ENCODE measurements at places on chromosomes 2 and 18.

- DNase-seq, result no peak
Observed at GRCh38 chr18:50460716-50461115, 85.9 kb downstream of the SKA1 start.

DNA sequence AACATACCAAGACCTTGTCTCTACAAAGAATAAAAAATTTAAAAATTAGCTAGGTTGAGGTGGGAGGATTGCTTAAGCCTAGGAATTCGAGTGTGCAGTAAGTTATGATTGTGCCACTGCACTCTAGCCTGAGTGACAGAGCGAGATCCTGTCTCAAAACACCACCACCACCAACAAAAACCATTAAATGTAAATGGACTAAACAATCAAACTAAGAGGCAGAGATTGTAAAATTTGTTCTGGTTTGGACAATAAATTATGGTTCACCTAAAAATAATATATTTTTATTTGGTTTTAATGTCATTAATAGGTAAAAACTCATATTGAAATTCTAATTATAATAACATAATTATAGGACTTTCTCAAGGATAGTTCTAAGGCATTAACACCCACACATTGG is 9.9 kb upstream of the ATIC start:
- no peak for DNase-seq

DNA sequence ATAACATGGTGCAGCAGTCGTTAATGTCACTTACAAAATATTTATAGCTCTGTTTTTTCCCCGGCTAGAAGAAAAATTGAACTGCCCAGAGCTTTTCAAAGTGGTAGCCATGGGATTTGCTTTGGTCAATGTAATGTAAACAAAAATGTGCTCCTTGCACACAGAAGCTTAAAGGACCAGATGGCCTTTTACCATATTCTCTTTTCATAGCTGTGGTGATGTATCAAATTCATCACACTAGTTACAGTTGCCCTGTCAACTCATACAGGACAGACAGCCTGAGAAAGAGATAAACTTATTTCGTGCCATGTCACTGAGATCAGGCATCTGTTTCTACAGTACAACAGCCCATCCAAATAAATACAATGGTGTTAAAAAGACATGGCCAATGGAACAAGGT is 368.1 kb upstream of the CDH19 start:
- DNase-seq, result no peak

- DNase-seq, result no peak
Observed at GRCh38 chr2:60994131-60994530, 23.4 kb upstream of the PEX13 start.
